ENCODE measurements at places on chromosomes 11 and 22.

DNA sequence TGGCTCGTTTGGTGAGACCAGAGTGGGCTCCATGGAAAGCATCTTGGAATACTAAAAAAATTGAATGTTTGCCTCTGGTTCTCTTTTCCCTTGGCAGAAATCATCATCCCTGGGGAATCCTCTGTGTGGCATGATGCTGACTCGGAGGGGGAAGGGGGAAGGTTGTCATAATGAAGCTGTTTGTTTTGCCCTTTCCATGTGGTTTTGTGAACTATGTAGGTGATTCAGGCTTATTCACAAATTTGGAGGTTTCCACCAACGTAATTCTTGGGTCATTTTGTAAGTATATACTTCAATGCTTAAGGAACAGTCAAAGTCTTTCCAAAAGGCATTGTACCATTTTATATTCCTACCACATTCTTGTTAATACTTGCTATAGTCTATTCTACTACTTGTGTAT lies 754.0 kb upstream of the FAT3 start:
- no peak for DNase-seq

- no peak for DNase-seq
Observed at GRCh38 chr11:100575860-100576717, 111.0 kb upstream of the ARHGAP42 start.

GRCh38 chr11:68370211-68371111 lies 58.1 kb downstream of the LRP5 start:
- DNase-seq, result no peak

- no peak for DNase-seq
Observed at GRCh38 chr11:113884361-113884836, 9.0 kb upstream of the USP28 start.

DNA sequence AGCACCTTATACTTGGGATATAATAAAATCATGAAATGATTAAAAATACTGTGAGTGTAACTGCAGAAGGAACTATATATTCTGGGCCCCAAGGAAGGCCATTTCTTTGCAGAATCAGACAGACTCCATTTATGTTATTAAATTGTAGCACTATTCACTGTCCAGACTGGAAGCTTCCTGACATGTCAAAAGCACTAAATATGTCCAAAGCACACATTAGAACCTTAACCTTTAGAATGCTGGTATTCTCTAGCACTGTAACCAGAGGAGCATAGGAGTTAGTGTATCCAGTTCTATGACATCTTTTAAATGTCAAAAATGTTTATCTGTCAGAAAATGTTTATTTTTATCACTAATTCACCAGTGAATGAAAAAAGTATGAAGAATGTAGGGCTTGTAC lies 246.9 kb downstream of the CADM1 start:
- no peak for DNase-seq

GRCh38 chr22:42630901-42631602 lies 9.3 kb downstream of the ATP5MGL start:
- DNase-seq, result no peak

DNA sequence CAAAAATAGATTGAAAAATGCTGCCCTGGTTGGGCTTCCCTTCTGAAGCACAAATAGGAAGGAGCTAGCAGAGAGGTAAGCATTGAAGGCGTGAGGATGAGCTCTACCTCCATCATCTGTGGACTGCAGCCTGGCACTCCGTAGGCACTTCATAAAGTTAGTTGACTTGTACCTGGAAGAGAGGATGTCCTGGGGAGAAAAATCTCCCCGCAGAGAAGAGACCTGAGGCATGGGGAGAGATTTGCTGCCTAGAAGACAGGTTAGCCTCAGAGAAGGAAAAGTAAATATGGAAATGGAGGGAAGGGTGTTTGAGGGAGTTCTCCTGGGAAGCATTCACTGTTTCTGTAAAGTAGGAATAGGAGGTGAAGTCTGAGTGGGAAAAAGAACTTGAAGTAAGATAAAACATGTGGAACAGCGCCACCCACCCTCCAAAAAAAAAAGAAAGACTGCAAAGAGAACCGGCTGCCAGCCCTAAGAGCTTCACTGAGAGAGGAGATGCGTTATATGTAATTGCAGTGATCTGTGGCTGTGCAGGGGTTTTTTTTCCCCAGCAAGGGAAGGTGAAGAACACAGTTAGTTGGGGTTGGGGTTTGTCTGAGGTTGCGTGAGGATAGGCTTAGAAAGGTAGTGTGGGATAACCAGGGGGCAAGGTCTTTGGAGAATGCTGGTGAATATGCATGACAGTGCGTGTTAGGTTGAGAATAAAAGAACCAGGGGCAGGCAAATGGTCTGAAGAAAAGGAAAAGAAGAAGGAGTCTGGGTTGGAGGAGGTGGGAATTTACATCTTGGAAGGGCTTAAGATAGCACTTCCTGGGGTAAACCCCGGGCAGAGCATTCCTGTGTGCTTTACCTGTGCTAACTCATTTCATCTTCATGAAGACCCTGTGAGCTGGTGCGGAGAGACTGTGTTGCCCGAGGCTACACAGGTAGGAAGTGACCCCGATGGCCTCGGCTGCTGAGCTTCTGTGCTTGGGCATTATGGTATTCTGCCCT lies 16.0 kb downstream of the TNRC6B start:
- DNase-seq, result no peak

GRCh38 chr11:134150195-134150903 lies 73.4 kb downstream of the NCAPD3 start:
- peak; percentile 27 for DNase-seq

- no peak for DNase-seq
Observed at GRCh38 chr11:70761094-70761907, 363.0 kb downstream of the CTTN start.

DNA sequence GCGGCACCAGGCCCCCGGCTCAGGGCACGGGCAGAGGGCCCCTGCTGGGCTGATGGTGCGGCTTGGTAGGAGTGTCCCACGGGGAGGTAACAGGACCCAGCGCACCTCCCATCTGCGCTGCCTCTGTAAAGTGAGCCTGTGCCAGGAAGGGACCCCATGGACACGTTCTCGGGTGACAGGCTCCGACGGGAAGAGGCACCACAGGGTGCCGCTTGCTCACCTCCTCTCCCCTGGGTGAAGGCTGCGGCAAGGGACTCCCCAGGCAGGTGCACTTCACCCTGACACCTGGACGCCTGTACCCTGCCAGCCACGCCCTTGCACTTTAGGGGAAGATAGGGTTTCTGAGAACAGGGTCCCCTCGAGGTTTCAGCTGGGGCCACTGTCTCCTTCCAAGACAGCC lies 48.1 kb downstream of the SHANK2 start:
- DNase-seq, result no peak

DNA sequence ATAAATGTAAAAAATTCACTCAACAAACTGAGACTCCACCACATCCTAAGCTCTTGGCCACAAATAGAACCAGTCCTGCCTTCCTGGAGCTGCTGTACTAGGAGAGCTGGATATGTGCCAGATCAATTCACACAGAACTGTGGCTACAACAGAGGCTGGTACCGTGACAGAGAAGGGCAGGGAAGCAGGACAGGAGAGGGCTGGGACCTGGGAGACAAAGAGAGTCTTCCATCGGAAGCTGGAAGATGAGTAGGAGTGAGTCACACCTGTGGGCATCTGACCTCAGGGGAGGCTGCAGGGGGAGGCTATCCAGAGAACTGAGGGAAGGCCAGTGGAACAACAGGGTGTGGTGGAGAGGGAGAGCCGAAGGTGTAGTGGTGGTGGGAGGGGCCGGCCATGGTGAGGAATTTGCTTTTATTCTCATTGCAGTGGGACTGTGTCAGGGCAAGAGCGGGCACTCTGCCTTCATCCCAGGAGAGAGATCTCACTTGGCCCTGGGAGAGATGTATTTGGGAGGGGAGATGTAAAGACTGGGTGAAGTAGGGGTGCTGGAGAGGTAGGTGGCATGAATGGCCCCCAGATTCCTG lies 1.9 kb upstream of the LTBP3 start:
- DNase-seq, result no peak

DNA sequence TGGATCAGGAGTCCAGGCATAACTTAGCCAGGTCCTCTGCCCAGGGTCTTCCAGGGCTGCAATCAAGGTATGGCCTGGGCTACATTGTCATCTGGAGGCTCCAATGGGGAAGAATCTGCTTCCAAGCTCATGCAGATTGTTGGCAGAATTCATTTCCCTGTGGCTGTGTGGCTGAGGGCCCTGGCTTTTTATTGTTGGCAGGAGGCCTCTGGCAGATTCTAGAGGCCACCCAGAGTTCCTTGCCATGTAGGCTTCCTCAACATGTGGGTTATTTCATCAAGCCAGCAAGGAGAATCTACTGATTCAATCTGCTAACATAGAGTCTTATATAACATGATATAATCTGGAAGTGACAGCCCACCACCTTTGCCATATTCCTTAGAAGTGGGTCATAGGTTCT lies 16.4 kb upstream of the EP300 start:
- no peak for DNase-seq

DNA sequence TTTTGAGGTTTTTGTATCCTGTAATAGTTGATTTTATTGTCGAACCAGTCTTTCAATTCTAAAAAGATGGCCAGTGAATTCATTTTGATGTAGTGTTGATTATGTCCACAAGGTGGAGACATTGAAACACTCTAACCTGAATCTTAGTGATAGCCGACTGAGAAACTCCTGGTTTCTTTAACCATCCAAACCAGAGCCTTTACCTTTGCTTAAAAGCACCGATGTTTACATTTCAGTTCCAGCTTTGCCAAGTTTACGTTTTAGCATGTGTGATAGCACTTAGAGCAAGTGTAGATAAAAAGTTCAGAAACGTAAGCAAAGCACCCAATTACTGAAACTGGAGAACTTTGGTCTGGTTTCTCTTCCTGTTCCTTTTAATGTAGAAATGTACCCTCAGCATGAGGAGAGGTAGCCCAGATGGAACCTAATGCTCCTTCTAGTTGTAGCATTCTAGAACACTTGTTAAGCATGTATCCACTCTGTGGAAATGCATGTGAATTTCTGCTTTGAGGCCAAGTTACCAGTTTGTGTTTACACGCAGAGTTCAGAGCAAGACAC lies 208.6 kb downstream of the DBX1 start:
- DNase-seq, result no peak

- no peak for DNase-seq
Observed at GRCh38 chr11:11076879-11077278, 219.0 kb upstream of the ZBED5 start.

DNA sequence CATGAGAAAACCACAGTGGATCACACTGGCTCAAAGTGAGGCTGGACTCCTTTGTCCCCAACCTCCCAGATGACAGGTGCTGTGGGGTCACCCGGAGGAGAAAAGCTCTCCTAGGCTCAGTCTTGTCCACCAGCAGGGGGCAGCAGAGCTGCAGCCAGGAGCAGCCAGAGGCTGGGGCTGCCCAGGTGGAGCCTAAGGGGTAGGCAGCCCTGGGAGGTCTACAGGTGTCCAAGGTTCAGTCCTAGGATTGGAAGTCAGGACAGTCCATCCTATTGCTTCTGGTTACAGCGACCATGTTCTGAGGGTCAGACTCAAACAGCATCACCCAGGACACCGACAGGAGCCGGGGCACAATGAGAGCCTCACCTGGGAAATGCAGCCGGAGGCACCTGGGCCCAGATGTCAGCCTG lies 77.6 kb upstream of the IGLL5 start:
- no peak for DNase-seq

DNA sequence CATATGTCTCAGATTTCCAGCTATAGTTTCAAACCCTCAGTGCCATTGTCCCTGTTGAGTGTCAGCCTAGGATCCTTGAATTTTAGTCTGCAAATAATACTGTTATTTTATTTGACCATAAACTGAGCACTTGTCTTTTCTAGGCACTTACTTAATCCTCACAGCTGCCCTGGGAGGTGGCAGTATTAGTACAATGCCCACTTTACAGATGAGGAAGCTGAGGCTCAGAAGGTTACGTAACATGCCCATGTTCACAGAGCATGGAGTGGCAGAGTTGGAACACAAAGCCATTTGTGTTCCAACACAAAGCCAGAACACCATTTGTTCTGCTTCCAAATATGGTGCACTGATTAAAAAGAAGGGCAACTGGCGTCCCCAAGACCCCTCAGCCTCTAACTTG lies 38.2 kb upstream of the ALX4 start:
- DNase-seq, result no peak

DNA sequence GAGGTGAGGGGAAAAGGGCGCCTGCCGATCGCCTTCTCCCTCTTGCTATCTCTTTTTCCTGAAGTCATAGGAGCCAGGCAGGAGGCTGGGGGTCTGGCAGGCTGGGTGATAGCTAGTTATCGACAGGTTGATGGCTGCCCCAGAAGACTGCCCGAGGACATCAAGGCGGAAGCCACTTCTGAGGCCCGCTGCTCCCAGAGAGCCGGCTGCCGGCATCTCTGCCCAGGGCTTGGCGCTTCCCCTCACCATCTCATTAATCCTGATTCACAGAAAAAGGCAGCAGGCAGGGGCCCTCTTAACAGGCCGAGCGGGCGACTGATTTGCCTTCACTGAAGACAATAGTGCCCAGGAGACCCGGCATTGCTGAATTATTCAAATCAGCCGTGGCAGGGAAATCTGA lies 124.2 kb downstream of the MIAT start:
- DNase-seq, result no peak

DNA sequence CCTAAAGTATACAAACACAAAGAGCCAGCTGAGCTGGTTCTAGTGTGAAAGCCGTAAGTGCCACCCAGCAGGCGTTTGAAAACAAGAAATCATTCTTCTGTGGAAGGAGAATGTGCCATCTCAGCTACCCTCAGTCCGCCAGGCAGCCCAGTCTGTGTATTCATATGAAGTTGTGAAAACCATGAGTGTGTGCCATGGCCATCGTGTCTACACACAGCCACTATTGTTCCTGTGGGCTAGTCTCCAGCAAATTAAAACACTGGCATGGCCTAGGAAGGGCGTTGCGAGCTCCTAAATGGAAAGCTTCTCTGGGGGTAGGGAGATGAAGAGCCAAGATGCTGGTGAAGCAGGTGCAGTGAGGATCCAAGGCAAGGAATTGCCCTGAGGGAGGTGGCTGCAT lies 51.5 kb upstream of the HORMAD2 start:
- no peak for DNase-seq

All from activated naive CD4-positive, alpha-beta T cell treated with anti-CD3 and anti-CD28 coated beads, Interleukin-2, amount 50 U/mL, for 72 hours (primary cell).